ENCODE measurements at places on chromosomes 6 and 20.

- no peak for DNase-seq
Measured at GRCh38 chr20:23142162-23143050, 56.3 kb upstream of the CD93 start.

- no peak for DNase-seq
Measured at GRCh38 chr6:6392214-6393068, 72.0 kb upstream of the F13A1 start.

DNA sequence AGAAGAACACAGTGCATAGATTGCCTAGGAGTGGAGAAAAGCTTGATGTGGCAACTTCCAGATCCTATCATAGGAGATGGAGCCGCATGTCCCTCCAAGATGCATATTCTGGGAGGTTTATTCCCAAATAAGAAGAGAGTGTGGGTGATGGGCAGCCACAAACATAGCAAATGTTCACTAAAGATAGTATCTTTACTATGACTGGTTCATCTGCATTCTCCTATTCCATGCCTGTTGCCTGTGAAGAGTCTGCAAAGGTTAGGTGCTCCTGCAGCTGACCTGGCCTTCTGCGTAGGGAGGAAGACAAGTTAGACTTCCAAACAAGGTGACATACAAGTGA is 14.5 kb upstream of the CCN6 start:
- no peak for DNase-seq

GRCh38 chr6:109872549-109872948 is 105.6 kb upstream of the GPR6 start:
- DNase-seq, result no peak

DNA sequence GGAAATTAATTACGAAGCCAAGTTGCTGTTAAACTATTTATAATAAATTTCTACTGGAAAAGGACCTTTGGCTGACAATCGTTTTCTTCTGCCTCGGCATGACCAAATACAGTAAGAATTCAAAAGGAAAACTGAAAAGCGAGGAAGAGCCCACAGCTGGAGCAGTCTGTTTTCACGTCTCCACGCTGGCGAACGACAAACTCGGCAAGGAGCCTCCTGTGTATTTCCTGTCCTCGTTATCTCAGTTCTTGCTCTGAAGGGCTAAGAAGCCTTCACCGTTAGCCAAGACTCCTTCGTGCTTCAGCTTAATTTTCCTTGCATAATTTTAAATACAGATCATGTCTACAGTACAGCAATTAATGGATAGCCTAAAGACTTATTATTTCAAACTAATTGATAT is 214.3 kb upstream of the PLCB4 start:
- no peak for DNase-seq

DNA sequence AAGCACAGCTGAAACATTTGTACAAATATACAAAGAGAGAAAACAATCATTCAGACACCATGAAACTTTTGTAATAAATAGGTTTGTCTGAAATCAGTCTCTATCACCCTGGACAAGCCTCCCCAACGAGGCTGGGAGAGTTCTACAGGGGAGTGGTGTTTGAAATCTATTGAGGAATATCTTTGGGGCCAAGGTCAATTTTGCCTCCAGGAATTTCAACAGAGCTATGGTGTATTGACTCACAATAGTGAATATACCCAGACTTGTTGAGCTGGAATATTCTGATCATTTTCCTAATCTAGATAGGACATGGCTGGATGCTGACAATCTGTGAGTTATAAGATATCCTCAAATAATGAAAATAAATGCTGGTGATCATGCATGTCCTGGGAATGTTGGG is 51.5 kb upstream of the ENPP5 start:
- DNase-seq, result no peak

DNA sequence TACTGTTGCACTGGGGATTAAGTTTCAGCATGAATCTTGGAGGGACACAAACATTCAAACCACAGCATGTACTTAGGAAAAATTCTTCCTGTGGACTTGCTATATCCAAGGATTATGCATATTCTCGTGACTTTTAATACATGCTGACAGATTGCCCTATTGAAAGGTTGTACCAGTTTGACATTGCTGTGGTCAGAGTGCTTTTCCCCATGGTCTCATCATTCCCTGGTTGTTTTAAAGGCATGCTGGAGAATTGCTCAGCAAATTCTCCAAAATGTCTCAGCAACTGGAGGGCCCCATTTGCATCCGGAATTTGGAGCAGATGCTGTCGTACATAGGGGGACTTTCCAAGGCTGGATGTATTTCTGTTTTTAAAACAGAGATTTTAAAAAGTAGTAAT is 7.4 kb downstream of the HECA start:
- DNase-seq, result no peak

- no peak for DNase-seq
Measured at GRCh38 chr6:32807020-32807580, 9.7 kb downstream of the HLA-DOB start.

- DNase-seq, result no peak
Measured at GRCh38 chr20:20214757-20215275, 153.1 kb upstream of the INSM1 start.

GRCh38 chr20:50969435-50969834 is 10.8 kb downstream of the MOCS3 start:
- DNase-seq, result no peak

GRCh38 chr6:140018588-140018987 is 644.1 kb upstream of the CITED2 start:
- no peak for DNase-seq

DNA sequence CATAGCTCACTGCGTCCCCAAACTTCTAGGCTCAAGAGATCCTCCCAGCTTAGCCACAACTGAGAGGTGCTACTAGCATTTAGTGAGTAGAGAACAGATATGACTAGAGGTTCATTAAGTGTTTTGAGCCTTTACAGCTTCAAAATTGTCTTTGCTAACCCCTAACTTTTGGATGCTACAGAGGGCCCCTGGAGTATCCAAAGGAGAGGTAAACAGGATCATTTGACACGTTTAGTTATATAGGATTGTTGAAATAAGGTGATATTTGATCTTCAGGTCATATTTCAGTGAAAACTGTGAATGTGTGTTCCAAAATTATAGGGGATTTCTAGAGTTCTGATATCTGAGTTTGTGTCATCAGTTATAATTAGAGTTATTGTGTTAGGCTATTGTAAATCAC is 19.2 kb upstream of the HFE start:
- no peak for DNase-seq

DNA sequence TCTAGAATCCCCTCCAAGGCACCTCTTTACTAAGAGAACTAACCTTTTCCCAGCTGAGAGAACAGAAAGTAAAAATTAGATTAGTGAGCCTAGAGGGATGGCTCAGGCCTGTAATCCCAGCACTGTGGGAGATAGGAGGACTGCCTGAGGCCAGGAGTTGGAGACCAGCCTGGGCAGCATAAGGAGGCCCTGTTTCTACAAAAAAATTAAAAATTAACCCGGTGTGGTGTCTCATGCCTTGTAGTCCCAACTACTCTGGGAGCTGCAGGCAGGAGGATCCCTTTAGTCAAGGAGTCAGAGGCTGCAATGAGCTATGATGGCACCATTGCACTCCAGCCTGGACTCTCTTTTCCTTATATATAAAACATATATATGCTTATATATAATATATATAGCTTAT is 5.5 kb upstream of the OOEP start:
- no peak for DNase-seq

- DNase-seq, result no peak
Measured at GRCh38 chr6:56115715-56116114, 131.7 kb downstream of the COL21A1 start.

DNA sequence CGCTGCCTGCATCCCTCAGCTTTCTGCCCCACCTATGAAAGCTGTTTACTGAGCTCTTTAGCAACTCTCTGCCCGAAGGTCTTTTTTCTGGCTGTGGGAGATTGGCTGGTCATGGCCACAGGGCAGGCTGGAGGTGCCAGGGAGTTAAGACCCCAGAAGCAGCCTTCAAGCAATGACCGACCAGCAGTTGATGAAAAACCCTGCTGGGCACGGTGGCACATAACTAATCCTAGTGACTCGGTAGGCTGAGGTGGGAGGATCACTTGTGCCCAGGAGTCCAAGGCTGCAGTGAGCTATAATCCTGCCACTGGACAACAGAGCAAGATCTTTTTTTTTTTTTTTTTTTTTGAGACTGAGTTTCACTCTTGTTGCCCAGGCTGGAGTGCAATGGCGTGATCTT is 20.4 kb upstream of the ITPR3 start:
- DNase-seq, result no peak

DNA sequence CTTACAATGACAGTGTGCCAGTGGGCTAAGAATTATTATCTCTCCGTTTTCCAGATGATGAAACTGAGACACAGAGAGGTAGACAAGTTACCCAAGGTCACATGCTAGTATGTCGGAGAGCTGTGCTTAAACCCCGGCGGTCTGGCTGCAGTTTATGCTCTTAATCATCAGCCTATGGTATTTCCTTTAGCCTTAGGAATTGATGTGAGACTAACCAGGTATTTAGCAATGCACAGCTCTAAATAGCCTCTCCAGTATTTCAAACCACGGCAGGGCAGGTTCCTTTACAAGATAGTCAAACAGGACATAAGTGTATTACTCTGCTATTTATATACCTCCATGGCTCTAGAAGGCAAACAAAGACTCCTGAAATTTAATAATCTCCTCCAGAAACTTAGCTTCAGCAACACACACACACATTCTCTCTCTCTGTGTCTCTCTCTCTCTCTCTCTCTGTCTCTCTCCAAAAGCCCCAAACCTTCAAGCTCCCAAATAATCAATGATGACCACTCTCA is 142.0 kb upstream of the ZNF217 start:
- DNase-seq, result no peak

- no peak for DNase-seq
Measured at GRCh38 chr6:20217891-20218290, 5.6 kb upstream of the MBOAT1 start.
